Muscle of leg (tissue), 16 donors: ENCODE measurements at places on chromosomes 6 and 20.

GRCh38 chr6:132865364-132865763 lies 51.0 kb downstream of the RPS12 start:
- DNase-seq, result no peak

DNA sequence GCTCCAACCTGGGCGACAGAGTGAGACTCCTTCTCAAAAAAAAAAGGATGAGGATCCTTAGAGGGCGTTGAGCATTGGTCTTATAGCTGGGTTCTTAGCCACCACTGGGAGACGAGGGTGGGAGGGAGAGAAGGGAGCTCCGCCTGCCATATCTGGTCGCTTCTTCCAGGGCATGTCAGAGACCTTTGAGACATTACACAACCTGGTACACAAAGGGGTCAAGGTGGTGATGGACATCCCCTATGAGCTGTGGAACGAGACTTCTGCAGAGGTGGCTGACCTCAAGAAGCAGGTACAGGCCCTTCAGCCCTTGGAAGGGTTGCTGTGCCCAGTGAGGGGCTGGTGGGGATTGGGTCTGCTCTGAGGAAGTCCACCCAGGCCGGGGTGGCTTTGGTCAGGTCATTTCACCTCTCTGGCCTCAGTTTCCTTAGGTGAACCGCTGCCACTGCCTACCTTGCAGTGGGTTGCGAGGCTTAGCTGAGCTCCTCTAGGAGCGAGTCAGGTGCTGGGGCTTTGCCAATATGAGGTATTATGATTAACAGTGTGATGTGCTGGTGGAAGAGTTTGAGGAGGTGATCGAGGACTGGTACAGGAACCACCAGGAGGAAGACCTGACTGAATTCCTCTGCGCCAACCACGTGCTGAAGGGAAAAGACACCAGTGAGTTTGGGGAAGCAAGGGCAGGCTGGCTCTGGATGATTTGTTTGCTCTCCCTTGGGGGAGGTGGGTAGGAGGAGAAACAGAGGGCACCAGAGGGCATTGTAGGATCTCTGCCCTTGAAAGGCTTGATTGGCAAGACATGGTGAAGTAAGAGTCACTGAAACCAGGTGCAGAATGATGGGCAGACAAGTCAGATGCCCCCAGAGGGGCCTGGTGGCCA lies 8.5 kb downstream of the CNPY3 start:
- no peak for DNase-seq

DNA sequence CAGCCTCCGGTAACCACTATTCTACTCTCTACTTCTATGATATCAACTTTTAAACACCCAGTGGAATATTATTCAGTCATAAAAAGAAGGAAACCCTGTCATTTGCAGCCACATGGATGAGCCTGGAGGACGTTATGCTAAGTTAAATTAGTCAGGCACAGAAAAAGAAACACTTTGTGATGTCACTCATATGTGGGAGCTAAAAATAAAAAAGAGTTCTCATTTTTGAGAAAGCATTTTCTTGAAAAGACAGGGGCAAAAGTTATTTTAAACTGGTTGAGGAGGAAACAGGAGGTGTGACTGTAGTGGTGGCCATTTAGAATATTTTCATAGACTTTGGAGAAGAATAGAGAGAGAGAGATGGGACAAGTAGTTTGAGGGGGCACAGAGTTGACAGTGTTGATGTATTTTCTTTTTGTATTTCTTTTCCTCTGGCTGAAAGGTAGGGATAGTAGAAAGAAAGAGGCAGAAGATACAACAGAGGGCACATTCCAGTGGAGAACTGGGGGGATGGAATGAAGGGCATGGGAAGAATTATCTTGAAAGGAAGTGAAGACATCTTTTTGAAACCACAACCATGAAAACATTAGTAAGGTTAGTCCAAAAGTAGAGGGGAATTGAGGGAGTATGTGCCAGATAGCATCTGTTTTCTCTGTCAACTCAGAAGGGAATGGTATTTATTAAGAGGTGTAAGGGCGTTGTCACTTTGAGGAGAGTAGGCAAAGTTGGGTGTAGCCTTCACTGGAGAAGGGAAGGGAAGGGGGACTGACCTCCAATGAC lies 181.3 kb upstream of the GMDS start:
- no peak for DNase-seq

GRCh38 chr6:3617192-3617631 lies 134.3 kb downstream of the PXDC1 start:
- no peak for DNase-seq

GRCh38 chr6:16380220-16380809 lies 141.9 kb downstream of the GMPR start:
- no peak for DNase-seq

- no peak for DNase-seq
Observed at GRCh38 chr20:56173438-56173837, 75.1 kb upstream of the MC3R start.

- DNase-seq, result no peak
Observed at GRCh38 chr6:126786262-126786661, 332.2 kb upstream of the RSPO3 start.

- DNase-seq, result no peak
Observed at GRCh38 chr6:26158076-26158580, 70.9 kb downstream of the HFE start.
